ENCODE measurements at places on chromosomes 5 and 9. TPM values are rescaled to one million over a fixed set of nuclear protein-coding genes. Genes with fewer than 3 reads are reported as not detected.

Gene TUSC1
- total RNA-seq = not detected

GRCh38 chr5:43608406-43608805, 5.4 kb downstream of the NNT start:
- DNase-seq = no peak

GRCh38 chr9:93597871-93598646, 21.7 kb downstream of the PHF2 start:
- no peak for DNase-seq

Gene IL17B
- 0.58 TPM for total RNA-seq

- DNase-seq = no peak
These were observed 15.9 kb upstream of the LTC4S start for GRCh38 chr5:179777909-179778308.

Gene ADAMTS6
- total RNA-seq = 3.1 TPM

Gene PSMB7
- total RNA-seq = 326 TPM

Gene ACOT12
- not detected for total RNA-seq

Gene TMEM215
- not detected for total RNA-seq

Gene WNT8A
- not detected for total RNA-seq

DNA sequence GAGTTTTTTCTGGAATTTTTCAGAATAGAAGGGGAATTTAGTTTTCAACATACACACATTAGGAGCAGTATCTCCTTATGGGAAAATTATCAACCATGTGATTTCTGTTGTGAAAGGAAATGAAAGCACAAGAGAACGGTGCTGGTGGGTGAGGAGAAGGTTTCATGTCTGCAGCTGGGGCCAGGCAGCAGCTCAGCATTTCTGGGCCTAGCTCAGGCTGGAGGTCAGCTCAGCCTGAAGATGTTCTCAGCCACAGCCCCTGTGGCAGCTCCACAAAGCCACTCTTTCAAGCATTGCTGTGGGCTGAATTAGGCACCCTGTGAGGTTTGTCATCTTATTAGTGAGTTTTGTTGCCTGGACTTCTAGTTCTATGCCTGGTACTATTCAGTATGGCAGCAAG, 90.3 kb downstream of the DIRAS2 start:
- no peak for DNase-seq

- DNase-seq = peak; percentile 52
These were observed 148.7 kb upstream of the ERCC6L2 start for GRCh38 chr9:95726756-95727155.

DNA sequence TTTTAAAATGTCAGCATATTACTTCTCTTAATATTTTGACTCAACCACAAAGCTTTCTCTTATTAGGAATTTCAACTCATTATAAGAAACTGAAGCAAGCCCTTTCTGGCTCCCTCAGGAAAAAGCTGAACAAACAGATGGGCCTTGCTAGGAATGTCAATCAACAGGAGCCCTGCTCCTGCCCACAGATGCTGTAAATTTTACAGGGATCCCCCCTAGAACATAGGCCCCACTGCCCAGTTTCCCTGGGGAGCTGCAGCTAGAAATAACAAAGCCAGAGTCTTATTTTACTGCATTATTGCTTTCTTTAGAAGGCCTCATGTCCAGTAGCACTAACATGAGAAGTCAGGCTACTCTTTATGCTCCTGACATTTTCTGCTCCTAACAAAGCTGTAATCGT, 103.8 kb downstream of the PCSK1 start:
- no peak for DNase-seq

DNA sequence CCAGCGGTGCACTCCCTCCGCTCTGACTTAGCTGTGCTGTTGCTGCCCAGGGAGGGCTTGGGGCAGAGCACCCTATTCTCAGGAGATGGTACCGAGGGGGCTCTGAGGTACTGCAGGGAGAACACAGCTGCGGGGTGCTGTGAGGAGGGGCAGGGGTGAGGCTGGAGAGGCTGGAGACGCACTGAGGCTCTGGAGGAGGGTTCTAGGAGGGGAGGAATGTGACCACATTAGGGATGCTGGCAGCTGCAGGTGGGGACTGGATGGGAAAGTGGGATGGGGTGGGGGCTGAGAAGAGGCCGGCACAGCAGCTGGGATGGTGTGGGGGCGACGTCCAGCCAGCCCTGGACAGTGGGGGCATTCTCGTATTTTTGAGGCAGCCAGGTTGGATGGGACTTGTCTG, 20.9 kb downstream of the NCS1 start:
- no peak for DNase-seq

DNA sequence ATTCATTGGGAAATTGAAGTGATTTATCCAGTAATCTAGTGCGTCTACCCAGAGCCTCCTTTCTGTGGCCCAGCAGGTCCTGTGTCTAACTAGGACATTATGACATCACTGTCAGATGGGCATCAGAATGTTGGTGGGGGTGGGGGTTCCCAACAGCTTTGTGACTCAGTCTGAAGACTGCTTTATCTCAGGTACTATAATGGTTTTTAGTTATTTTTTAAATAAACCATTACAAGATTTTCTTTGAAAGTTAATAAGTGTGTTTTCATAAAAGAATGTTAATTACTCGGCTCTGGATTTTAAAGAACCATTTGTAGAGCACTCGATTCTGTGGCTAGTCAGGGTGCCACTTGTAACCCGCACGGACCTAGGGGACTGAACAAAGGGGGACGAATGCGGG, at the start of gene EQTN:
Gene EQTN (minus strand): TSS at position 101 of the 400 bp plus-strand sequence. CDS start 95 bp downstream, at position 6.
- DNase-seq = no peak

GRCh38 chr9:69085569-69086283, 50.2 kb downstream of the FXN start:
- no peak for DNase-seq

- no peak for DNase-seq
These were observed 11.7 kb downstream of the DNM1 start for GRCh38 chr9:128214571-128215490.

Gene AGXT2
- total RNA-seq = not detected

- no peak for DNase-seq
These were observed 91.8 kb downstream of the SEMA5A start for GRCh38 chr5:9454012-9454481.

DNA sequence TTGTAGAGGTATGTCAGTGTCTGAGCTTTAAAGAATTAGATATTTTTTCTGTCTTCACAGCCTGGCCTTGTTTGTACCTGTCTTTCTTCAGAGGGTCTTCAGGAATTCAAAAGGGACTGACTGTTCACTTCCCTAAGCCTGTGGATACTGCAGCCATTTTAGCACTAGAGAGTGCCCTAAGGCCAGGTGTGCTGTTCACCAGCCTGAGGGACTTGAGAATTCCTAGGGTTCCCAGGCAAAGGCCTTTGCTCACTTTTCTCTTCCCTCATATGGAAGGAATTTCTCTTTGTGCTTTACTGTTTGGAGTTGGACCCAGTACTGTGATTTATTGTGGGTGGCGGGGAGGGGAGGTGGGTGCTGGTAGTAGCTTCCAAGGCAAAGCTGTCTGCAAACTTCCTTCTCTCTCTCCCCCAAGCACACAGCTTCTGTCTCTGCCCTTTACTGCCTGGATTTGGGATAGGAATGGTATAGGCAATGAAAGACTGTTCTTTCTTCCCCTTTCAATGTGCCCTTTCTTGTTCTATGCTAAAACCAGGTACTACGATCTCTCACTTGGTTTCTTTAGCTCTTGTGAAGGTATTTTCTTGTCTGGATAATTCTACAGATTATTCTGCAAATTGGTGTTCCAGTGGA, 9.7 kb upstream of the LRRC70 start:
- no peak for DNase-seq

- no peak for DNase-seq
These were observed 446.1 kb upstream of the CDH10 start for GRCh38 chr5:25090854-25091253.

- DNase-seq = no peak
These were observed 275.6 kb upstream of the SLC30A5 start for GRCh38 chr5:68818057-68818695.

GRCh38 chr5:313265-313664, 8.2 kb upstream of the AHRR start:
- DNase-seq = no peak

Gene GMCL2
- total RNA-seq = not detected

GRCh38 chr5:133373121-133373870, 239.0 kb downstream of the FSTL4 start:
- no peak for DNase-seq

Gene IL7R
- total RNA-seq = 0.98 TPM

Gene PCDHA9
- not detected for total RNA-seq

DNA sequence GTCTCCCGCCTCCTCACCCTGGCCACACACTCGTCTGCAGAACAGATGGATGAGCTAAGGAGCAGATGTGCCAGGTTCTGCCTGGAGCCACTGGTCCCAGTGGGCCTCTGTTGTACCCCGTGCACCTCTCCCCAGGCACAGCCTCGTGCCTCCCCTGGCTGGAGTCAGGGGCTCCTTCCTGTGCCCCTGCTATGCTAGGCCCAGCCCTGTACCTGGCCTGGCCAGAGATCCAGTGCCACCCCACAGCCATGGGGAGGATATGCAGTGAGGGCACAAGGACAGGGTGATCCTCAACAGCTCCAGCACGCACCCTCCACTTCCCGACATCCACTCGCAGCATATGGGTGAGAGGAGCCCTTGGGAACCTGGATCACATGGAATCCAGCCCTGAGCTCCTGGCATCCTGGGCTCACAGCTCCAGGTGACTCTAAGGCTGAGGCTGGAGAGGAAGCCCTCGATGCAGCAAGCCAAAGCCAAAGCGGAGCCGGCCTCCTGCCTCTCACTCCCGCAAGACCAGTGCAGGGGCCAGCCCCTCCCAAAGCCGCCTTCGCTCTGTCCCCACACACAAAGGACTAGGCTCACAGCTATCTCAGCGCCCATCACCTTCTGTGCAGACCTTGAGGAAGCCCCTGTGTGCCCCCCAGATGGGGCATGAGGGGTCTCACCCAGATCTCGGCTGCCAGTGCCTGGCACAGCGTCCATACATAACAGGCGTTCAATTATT, 23.7 kb upstream of the ADAMTS2 start:
- DNase-seq = no peak

Gene PPIP5K2
- total RNA-seq = 116 TPM

Gene ADAMTS13
- total RNA-seq = not detected

DNA sequence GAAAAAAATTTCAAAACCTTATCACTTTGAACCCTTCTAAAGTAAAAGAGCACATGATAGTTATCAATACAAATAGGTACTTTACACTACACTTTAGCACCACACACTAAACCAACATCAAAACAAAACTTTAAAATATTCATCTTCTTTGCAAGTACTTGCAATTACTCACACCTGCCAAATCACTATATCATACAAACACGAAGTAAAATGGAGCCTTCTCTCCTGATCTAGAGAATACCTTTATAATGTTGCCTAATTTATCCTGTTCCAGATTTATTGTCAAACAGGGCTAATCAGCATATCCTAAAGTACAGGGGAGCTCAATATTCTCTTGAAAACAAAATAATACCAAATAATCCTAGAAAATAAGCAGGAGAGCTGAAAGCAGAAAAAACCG, 3.0 kb downstream of the RNF145 start:
- no peak for DNase-seq

Gene SGCD
- total RNA-seq = not detected

- no peak for DNase-seq
These were observed 607.5 kb downstream of the IRX1 start for GRCh38 chr5:4203146-4203545.

- no peak for DNase-seq
These were observed 48.1 kb downstream of the PTCD2 start for GRCh38 chr5:72368271-72368670.

- no peak for DNase-seq
These were observed 181.1 kb downstream of the TRIM32 start for GRCh38 chr9:116868201-116868600.

Gene LHX2
- total RNA-seq = 0.07 TPM

Gene CCL21
- total RNA-seq = not detected

DNA sequence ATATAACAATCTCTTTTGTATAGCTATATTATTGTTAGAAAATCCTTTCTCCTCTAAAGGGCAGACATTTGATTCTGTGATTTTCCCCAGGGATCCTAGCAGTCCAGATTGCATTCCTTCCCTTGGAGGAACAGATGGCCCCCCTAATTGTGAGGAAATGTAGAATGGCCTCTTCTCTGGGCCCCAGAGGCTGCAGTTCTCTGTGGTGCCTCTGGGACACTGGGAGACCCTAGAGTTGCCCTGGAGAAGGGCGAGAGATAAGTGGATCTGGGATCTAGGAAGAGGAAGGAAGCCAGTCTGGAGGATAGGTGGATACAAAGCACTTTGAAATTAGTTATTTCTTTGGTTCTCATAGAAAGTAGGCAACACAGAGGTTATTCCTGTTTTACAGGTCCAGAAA, 1.9 kb upstream of the HINT2 start:
- DNase-seq = no peak

DNA sequence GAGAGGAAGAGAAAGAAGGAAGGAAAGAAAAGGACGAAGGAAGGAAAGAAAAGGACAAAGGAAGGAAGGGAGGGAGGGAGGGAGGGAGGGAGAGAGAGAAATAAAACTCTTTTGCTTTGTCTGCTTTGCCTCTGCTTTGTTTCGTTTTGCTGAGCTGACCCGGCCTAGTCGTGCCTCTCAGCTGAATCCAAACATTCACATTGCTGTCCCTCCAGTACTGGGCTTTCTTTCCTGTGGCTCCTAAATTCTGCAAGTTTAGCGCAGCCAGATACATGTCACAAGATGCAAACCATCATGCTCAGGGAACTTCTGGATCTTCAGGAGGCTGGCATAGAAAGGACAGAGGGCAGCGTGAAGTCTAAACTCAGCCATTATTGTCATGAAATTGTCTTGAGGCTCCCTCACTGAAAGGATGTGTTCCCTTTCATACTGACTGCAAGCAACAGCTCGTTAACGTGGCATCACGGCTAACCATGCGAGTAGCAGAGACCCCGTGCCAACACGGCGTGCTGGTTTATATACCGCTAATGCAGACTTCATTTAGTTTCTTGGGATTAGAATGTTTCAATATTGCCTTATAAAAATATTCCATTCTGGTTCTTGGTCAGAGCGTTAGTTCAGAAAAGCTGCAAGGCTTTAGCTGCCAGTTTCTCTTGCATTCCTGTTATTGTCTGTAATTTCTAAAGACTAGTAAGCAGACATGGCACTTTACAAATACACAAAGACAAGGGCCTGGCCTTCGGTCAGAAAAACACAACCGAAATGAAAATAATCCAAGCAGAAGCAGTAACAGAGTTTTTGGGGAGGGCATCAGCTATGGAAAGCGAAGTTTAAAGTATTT, 94.2 kb downstream of the TMEM174 start:
- DNase-seq = no peak

GRCh38 chr5:107676702-107677101, 6.0 kb upstream of the EFNA5 start:
- no peak for DNase-seq

Gene GADD45G
- 0.20 TPM for total RNA-seq

Gene S100Z
- total RNA-seq = 0.36 TPM

Gene PCDHA7
- not detected for total RNA-seq

Gene PLEKHG4B
- total RNA-seq = 0.04 TPM

DNA sequence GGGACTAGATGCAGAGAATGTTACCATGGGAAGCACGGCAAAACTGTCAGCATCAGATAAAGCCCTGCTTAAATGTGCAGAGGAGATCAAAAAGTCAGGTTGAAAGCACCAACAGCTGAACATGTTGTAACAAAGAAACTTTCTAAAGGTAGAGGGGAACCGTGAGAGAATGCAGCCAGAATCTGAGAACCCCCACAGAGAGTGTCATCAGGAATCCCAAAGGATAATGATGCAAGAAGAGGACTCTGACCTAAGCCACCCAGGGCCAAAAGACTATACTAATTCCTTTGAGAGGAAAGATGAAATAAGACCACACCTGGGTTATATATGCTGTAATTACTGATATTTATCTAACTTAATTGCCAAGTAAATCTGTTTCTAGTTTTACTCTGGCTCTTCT, 116.6 kb downstream of the PCSK1 start:
- DNase-seq = no peak

- no peak for DNase-seq
These were observed 1.4 kb downstream of the BAAT start for GRCh38 chr9:101383361-101383760.

GRCh38 chr5:121834021-121834420, 17.7 kb upstream of the FTMT start:
- no peak for DNase-seq

Gene NEK6
- 19.0 TPM for total RNA-seq
